ACHN (cell line): ENCODE measurements at places on chromosomes 11 and 22.

- DNase-seq: peak; percentile 43
Measured at GRCh38 chr11:88384669-88385005, 47.1 kb upstream of the CTSC start.

DNA sequence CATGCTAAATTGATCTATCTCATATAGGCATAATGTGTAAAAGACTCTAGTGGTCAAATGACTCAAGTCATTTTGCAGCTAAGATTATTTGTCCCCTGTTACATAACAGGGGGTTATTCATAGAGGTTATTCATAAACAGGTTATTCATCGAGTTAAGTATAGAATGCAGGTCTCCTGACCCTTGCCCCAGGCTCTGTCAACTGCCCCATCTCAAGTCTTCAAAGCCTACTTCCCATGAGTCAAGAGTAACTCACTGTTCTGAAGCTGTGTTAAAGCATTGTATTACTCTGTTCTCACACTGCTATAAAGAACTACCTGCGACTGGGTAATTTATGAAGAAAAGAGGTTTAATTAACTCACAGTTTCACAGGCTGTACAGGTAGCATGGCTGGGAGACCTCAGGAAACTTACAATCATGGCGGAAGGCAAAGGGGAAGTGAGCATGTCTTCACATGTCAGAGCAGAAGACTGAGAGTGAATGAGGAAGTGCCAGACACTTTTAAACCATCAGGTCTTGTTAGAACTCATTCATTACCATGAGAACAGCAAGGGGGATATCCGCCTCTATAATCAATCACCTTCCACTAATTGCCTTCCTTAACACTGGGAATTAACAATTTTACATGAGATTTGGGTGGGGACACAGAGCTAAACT is 226.2 kb upstream of the BLID start:
- DNase-seq: no peak

DNA sequence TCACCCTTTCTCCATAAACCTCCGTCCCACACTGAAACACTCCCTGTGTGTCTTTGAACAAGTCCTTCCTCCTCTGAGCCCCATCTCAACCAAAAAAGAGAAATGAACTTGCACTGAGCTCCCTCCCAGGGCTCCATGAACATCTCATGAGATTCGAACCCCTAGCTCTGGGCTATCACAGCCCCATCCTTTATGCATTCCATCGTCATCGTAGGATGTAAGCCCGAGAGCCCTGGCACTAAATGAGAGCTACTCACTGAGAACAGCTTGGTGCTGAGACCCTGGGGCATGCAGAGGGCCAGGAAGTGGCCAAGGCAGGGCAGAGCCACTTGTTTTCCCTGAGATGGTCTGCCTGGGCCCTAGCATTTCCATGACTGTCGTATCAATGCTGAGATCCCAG is 12.9 kb upstream of the SLC43A3 start:
- DNase-seq: no peak

DNA sequence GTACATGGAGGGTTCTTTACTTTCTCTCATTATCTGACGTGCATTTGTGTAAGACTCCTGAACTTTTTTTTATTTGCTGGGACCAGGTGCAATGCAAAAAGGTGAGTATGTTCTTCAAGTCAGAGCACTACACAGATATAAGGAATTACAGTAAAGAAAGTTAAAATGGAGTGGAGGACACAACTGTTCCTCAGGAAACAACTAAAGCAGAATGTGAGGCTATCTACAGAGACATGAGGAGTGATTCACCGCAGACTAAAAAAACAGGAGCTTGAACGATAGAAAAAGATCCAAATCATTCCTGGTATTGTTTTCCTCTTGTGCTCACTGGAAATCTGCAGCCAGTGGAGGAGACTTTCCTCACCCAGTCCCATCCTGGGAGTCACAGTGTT is 106.2 kb downstream of the ABTB2 start:
- peak; percentile 28 for DNase-seq

DNA sequence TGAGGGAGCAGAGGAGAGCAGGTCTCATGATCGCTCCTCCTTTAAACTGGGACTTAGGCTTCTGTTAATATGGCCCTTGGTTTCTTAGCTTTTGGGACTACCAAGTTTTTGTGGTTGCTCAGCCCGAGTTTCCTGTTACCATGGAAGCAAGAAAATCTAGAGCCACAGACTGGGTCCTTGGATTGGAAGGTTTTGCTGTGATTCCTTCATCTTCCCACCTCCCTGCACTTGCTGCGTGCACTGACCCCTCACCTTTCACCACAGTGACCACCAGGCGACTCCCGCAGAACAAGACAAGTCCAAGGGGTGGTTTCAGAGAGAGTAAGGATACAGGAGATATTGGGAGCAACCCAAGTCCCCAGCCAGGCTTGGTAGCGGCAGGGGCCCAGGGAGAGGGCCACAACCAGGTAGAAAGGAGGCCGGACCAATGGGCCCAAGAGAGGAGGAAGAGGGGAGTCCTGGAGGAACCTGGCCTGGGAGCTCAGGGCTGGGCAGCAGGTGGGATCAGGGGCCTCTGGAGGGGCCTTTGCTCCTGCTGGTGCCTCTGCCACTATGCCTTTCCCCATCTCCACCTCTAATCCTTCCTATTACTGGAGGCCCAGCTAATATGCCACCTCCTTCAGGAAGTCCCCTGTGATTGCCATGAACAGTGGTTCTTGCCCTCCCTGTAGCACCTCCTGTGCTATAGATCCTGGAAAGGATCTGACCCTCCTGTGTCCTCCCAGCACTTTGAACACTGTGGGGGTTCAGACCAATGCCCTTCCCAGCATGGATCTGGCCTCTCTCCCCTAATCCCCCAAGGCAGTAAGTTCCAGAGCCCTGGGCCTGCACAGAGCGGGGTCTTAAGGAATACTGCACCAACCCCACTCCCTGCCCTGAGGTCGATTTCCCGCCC is 21.2 kb downstream of the CSF2RB start:
- no peak for DNase-seq

GRCh38 chr22:39244496-39245129 is at the start of gene PDGFB:
TSS of gene PDGFB (minus strand) at chr22:39244982. CDS start at chr22:39243963, 1,019 bp downstream.
- DNase-seq: peak; percentile 78

GRCh38 chr11:121368364-121369240 is 76.0 kb downstream of the SC5D start:
- DNase-seq: no peak

DNA sequence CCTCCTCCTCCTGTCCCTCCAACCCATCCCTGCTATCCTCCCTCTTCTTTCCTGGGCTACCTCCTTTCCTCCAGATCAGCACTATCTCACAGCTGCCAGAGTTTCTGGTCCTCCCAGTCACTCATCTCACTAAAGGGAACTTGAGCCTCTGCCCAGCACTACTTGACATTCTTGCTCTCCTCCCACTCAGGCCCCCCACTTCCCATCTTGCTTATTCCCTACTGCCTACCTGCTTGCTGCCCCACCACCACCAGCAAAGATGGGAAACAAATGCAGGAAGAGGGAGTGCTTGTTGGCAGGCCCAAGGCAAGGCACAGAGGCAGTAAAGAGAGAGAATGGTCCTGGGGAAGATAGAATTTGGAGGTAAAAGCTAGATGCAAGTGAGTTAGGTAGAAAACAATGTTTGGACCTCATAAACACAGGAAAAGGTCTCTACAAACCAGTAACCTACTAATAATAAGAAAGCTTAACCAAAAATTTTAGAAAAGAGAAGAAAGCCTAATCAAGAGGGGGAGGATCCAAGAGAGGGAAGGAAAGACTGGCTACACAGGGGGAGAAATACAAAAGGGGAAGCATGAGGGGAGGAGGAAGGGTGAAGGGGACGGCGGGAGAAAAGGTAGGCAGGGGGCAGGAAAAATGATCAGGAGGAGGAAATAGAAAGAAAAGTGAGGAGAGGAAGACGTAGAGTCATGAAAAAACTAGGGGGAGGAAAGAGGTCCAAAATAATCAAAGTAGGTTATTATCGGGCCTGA is 63.6 kb downstream of the PAK1 start:
- DNase-seq: no peak

DNA sequence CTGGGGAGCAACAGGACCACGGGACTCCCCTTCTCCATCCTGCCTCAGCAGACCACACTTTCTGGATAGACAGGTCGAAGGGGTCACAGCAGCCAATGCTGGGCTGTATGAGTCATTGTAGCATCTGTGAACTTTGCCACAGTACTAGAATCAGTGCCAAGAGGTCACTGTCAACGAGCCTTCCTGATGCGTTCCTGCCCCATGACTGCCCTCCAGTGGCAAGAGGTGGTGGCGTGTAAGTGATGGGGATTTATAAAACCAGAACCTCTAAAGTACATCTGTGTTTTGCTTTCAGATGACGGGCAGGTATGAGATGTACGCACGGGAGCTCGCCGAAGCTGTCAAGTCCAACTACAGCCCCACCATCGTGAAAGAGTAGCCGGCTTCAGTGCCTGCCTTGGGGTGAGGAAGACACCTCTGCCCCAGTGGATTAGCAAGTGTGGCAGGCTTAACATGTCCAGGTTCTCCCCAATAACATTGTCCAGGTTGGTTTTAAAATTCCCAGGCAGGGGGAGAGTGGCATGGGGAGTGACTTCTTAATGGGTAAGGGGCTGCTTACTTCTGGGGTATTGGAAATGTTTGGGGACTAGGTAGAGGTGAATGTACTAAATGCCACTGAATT is 29.4 kb downstream of the GUCD1 start:
- peak; percentile 52 for DNase-seq

- no peak for DNase-seq
Measured at GRCh38 chr22:26665813-26666231, 8.4 kb downstream of the MIAT start.

GRCh38 chr11:130785380-130786116 is 130.7 kb downstream of the SNX19 start:
- DNase-seq: peak; percentile 38

GRCh38 chr22:46674367-46674781 is 54.2 kb downstream of the GRAMD4 start:
- DNase-seq: no peak

DNA sequence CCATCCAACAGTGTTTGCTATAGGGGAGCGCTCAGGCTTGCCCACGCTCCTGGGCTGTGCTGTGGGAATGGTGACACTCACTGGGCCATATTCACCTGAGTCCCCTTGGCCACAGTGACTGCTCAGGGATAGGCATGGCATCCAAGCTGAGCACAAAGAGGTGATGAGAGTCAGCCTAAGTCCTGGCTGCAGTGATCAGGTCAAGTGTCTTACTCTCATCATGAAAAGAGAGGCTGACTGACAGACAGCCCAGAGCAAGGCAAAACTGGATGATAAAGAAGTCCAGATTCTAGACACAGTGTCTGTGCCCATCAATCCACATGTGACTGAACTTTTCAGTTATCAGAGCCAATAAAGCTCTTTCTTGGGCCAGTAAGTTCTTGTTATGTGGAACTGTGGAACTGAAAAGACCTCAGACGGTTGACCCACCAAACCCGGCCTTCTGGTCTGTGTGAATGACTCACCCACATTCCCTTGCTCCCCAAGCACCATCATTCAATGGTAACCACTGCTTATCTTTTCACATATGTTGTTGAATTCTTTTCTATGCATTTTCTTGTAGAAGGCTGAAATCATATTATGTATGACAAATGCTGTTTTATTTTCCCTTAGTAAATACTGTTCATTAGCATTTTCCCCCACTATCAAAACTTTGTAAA is 43.2 kb upstream of the YPEL1 start:
- DNase-seq: peak; percentile 48

- DNase-seq: peak; percentile 45
Measured at GRCh38 chr11:72585762-72586311, 88.4 kb downstream of the PDE2A start.

GRCh38 chr11:128506356-128506755 is 81.0 kb downstream of the ETS1 start:
- DNase-seq: no peak

DNA sequence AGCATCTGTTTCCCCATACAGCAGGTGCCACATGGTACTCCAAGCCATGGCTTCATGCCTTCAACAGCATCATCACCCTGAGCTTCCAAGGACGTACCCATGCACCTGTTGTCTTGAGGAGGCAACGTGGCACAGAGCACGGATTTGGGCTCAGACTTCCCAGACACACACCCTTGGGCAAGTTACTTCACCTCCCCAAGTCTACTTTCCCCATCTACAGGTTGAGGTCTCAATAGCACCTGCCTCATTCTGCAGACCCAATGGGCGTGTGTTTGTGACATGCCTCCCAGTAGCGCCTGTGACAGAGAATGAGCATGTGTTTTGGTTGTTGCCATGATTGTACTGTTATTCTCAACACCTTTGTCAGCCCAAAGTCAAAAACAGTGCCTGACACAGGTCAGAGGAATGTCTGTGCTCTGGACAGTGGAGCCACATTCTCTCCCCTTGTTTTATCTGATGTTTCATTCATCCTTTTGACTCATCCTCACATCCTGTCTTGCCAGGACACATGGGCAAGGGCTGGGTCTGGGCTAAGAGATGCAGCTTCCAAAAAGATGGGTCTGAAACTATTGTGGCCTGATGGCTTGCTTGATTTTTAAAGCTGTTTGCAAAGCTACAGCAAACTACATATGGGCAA is 53.4 kb upstream of the CCND1 start:
- peak; percentile 4 for DNase-seq
